ENCODE measurements at places on chromosomes 2 and 18.

GRCh38 chr2:110904779-110905148, 172.4 kb downstream of the ACOXL start:
- DNase-seq, result no peak

DNA sequence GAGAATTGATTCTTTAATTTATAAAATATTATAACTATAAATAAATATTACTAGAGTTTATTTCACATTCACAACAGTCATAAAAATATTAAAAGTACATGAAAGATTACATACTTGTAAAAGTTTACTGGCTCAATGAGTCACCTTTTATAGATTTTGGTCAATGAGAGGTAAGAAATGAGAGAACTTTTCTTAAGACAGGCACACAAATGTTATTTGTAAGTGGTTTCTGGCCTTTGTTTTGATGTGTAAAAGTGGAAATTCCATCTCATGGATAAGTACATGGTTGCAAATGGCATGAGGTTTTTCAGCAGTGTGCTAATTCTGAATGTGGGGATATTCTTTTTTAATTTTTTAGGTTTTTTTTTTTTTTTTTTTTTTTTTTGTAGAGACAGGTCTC, 63.8 kb downstream of the TTC27 start:
- DNase-seq, result no peak

GRCh38 chr2:192827735-192828134, 633.0 kb upstream of the TMEFF2 start:
- DNase-seq, result no peak

GRCh38 chr2:149020432-149020851, 18.1 kb upstream of the LYPD6B start:
- DNase-seq, result no peak

DNA sequence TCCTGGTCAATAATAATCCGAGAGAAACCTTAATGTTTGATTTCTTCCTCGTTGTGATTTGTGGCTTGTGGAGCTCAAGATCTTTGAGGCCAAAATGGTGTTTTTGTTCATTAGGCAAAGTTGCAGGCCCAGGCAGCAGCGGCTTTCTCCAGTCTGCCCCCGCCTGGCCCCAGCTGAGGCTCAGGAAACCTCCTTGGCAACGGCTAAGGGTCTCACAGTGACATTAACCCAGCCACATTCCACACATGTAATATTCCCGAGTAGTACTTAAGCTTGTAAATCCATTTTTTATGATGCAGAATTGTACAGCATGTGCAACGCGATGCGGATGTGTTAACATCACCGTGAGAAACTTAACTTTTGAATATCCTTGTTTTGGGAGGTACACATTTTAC, 200.1 kb downstream of the BCL11A start:
- DNase-seq, result no peak

DNA sequence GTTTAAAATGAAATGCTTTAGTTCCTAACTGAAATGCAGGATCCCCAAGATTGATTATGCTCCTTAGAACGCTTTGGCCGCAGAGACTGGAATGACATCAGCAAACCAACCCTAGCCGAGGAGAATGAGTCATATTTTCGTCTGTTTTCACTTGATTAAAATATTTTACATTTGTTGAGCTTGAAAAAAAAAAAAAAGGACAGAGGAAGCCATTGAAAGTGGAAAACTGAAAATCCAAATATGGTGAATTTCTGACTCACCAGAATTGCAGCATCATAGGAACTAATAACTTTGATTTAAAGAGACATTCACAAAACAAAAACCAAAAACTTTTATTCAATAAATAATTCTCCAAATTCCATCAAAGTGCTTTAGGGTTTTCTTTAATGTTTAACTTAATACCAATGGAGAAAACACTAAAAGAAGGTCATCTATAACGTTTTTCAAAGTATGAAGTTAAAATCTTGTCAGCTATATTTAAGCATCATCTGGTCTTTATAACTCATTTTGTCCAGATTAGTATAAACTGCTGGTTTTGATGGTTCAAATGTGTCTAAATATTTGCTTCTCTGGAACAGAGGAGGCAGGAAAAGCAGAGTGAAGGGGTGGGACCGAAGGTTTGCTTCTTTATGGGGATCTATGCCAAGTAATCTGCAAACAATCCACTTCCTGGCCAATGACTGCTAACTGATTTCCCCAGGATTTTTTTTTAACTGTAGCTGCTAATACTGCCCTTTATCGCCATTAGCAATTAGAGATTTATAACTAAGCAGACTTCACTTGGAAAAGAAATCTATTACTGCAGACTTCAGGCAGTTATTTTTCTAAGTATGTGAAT, 30.9 kb upstream of the COL5A2 start:
- DNase-seq, result no peak

GRCh38 chr18:34702814-34703213, 7.3 kb upstream of the DTNA start:
- no peak for DNase-seq

- DNase-seq, result peak; percentile 33
These were observed 81.5 kb downstream of the CHRNA1 start for GRCh38 chr2:174682578-174683391.

GRCh38 chr18:69490813-69491212, 90.1 kb downstream of the DOK6 start:
- no peak for DNase-seq

Measured in stimulated activated CD8-positive, alpha-beta memory T cell treated with anti-CD3 and anti-CD28 coated beads, Interleukin-15, amount 100 ng/mL, for 24 hours (primary cell).